ENCODE measurements at places on chromosomes 13 and 19.

DNA sequence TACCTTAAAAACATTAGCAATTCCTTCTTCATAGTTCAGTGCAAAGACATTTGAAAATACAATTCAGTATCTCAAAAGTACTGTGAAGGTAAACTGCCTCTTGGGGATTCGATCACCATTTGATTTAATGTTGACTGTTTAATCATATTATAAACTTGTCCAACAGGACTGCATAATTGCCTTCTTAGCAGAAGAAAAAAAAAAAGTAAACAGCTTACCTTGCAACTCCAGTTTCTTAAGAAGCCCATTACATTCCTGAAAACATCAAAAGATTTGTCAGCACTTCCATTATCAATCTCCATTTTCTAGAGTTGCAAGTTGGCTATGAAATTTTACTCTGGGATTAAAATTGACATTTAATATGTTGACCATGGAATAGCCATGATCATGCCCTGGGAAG, 1154.6 kb downstream of the OLFM4 start:
- DNase-seq = no peak

GRCh38 chr13:99980824-99981734, 505 bp upstream of the ZIC2 start:
- DNase-seq = no peak

GRCh38 chr19:8393192-8393870, 3.2 kb downstream of the RAB11B start:
- no peak for DNase-seq

DNA sequence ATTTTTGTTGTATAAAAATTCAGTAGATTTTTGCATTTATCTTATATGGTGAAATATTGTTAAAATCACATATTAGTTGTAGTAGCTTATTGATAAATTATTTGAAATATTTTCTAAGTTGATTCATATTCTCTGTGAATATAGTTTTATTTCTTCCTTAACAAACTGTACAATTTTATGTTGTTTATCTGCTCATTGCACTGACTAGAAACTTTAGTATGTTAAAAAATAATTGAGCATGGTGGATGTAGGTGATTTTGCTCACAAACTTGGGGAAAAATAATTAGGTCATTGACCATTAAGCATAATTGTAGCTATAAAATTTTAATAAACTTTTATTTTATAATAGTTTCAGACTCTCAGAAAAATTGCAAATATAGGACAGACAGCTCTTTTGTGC, 1445.3 kb upstream of the MIR17HG start:
- DNase-seq = no peak

DNA sequence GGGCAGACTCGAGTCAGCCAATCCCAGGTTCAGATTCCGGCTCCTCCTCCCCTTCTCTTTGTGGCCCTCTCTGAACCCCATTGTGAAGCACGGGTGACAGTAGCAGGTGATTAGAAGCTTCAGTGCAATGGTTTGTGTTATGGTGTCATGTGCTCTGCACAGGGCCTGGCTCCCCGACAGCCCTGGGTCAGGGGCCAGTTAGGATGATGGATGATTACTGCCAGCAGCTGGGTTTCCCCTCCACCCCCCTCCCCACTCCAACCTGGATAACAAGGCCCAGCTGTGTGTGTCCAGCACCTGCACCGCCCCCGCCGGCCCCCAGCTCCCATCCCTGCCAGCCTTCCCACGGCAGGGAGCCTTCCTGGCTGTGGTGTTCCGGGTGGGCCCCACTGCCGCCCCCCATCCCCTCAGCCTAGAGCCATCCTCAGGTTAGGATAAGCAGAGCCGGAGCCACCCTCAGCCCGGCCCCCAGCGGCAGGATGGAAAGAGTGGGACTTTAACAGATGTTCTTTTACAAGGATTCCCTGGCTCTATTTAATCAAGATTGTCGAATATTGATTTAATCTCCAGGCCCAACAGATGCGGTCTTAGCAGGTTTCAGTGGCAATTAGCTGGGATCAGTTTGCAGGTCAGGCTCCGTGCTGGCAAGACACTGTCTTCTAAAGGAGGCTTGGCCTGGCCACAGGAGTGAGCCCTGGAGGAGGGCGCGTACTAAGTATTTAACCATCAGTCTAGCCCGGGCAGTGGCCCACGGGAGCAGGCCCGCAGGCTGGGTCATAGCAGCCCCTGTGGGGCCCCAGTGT, 156.2 kb downstream of the SIPA1L3 start:
- no peak for DNase-seq

DNA sequence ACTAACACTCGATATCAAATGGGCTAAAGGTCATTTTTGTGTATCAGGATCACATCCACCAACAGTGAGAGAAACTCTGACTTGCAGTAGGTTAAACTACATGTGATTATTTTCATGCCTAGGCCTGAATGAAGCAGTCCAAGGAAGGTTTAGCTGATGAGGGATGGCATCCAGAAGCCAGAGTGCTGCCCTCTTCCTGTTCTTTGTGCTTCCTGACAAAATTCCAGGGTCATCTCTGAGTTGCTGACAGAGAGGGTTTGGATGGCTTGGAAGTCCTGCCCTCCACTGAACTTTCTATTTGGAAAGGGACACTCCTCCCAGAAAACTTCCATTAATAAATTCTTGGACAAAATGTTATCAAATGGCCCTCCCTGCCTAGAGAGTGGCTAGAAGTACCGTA, 728.3 kb upstream of the SLC10A2 start:
- no peak for DNase-seq

GRCh38 chr13:98111168-98112098, 31.5 kb upstream of the FARP1 start:
- no peak for DNase-seq

GRCh38 chr19:5960005-5961001, 17.6 kb downstream of the RANBP3 start:
- no peak for DNase-seq

DNA sequence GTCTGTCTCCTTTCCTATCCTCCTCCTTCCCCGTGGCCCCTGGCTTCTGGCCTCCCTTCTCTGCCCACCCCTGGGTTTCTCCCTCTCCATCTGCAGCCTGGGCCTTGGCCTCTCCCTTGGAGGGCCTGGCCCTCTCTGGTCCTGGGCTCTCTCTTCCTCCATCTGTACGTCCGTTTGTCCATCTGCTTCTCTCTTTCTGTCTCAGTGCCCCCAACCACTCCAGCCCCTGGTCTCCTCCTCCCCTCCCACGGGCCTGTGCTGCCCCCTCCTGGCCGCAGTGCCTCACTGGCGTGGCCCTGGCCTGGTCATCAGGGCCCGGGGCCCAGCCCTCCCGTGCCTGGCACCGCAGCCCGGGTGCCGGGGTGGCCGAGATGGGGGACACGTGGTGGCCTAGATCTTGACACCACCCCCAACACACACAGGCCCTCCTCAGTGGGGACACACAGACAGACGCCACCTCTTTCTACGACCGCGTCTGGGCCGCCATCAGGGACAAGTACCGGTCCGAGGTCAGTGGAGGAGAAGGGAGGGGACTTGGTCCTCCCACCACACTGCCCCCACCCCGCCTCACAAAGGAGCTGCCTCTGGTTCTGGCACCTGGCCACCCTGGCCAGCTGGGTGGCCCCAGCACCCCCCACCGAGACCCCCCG, 11.3 kb downstream of the PRKCSH start:
- peak; percentile 23 for DNase-seq

DNA sequence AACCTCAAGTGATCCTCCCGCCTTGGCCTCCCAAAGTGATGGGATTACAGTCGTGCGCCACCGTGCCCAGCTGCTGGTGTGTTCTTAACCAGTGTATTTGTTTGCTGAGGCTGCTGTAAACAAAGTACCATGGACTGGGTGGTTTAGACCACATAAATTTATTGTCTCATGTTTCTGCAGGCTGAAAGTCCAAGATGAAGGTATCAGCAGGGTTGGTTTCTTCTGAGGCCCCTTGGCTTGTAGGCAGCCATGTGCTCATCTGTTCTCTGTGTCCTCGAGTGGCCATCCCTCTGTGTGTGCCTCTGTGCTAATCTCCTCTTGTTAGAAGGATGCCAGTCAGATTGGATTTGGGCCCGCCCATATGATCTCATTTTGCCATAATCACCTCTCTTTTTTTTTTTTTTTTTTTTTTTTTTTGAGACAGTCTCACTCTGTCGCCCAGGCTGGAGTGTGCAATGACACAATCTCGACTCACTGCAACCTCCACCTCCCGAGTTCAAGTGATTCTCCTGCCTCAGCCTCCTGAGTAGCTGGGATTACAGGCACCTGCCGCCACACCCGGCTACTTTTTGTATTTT, 31.8 kb downstream of the PEX11G start:
- no peak for DNase-seq

DNA sequence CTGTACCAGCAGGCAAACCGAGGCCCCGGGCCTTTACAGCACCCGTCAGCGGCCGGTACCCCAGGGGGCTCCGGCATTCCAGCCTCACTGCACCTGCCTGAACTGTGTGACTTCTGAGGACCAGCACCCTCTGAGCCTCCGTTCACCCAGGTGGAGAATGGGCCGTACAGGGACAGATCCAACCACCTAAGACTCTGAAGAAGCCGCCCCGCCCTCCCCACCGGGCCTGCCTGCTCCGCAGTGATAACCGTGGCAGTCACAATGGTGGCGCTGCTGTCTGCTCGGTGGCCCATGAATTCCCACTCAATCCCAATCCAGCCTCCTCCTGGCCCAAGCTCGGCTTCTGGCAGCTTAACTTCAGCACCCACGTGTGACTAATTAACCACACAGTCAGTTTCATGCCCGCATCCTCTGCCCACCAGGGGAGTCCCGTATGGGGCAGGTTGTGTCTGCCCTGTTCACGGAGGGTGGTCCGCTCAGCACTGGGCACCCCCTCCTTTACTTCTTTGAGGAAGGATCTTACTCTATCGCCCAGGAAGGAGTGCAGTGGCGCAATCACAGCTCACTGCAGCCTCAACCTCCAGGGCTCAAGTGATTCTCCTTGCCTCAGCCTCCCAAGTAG, 3.4 kb downstream of the TCF3 start:
- no peak for DNase-seq

DNA sequence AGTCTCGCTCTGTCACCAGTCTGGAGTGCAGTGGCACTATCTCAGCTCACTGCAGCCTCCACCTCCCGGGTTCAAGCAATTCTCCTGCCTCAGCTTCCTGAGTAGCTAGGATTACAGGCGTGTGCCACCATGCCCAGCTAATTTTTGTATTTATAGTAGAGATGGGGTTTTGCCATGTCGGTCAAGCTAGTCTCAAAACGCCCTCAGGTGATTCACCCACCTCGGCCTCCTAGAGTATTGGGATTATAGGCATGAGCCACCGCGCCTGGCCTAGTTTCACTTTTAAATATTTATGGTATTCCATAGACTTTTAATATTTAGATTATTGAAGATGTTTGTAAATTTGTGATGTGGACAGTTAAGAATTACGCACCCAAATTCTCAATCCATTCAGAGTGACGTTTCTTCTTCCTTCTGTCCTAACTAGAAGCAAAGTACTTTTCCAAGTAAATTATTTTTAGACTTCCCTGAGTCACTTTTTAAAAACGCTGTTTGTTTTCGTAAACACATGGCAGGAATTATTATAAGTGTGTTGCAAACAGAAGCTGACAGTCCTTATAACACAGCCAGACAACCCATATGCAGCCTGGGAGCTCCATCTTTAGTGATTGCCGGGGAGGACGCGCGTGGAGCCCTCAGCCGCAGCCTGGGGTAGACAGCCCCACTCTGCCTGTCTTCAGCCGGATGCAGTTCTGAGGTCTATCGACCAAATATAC, 131.7 kb downstream of the ATP11A start:
- DNase-seq = no peak

GRCh38 chr13:75643693-75644092, 7.6 kb downstream of the LMO7 start:
- no peak for DNase-seq

DNA sequence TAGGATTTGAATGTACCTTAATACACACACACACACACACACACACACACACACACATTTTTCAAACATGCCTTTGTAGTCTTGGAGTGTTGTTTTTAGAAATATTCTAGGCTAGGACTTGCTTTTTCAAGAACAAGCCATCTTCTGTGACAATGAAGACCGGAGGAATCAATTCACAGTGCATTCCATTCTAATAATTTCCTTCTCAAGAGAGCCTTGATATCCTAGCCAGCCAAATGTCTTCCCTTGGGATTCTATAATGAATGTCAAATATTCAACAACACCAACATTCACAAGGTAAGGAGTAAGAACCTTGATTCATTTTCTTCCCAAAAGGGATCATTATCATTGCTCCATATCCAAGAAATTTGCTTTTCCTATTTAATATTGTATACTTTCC, 180.3 kb downstream of the SLITRK1 start:
- no peak for DNase-seq

DNA sequence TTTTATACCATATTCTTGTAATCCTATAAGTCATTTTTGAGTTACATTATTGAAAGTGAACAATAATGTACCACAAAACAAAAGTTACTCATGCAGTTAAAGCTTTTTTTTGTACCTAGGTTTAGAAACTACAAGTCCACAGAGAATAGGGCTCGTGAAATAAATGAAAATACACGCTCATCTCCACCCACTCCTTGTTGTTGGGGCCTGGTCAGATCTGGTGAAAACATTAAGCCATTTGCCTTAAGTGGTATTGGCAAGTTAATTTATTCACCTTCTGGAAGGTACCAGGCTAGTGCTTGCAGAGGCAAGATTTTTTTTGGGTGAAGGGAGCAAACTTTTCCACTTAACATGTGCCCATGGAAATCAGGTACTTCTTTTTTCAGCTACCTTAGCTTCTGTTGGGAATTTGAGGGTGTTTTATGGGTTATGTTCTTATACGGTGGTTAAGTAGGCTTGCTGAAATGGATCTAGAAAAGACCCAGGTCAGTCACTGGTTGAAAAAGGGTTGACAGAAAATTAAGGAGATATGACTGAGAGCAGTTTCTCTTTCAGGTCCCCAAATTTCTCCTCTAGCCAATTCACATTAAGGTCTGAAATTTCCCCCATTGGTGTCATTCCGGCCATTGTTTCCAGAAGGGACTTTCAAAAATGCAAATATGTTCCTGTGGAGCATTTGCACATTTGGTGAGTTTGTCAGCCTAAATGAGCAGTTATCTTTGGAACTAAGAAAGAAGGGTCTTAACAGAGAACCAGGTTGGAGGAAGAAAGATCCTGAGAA, 143.3 kb downstream of the KCNRG start:
- DNase-seq = no peak

DNA sequence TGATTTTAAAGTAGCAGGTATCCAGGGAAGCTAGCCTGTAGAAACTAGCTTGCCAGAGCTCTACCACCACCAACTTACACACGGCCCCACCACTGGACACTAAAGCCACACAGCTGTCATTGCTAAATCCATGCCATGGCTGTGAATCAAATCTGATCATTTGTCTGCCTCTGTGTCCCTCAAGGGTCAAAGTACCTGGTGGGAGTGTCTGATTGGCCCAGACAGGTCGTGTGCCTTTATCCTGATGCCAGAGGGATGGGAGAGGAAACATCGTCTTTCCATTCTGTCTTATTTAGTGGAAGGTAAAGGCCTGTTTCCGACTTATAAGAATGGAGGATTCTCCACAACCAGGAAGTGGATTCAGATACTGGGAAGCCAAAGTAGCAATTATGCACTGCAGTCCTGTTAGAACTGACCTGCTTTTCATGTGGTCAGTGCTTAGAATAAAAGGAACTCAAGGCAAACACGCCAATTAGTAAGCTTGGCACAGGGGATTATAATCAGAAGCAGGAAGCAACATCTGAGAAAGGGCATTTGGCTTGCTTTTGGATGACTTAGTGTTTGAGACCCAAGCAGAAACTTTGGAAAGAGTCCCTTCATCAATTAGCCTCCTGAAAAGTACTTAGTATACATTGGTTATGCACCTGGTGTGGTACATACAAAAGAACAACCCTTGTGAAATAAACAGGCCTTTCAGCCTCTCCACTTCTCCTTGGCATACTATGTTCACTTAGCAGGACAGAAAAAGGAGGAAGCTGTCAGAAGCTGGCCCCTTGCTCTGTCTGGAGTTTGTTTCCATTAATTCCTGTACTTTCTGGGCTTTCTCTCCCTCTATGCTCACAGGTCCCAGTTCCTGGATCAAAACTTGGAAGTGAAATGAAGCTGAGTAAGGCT, 192.4 kb downstream of the NUFIP1 start:
- no peak for DNase-seq
